Heart right ventricle (tissue), 16 donors: ENCODE measurements at places on chromosomes 6 and 20. TPM values are rescaled to one million over a fixed set of nuclear protein-coding genes. Genes with fewer than 3 reads are reported as not detected.

TENT5A gene
- 47.4 TPM for total RNA-seq

RAMACL gene
- total RNA-seq: 0.25 TPM

ADGRF4 gene
- 0.11 TPM for total RNA-seq

SRMS gene
- total RNA-seq: not detected

SPEF1 gene
- 0.28 TPM for total RNA-seq

ARMC2 gene
- 10.6 TPM for total RNA-seq

GSTA2 gene
- not detected for total RNA-seq

BPIFB4 gene
- not detected for total RNA-seq

MAFB gene
- total RNA-seq: 3.7 TPM

CYP24A1 gene
- not detected for total RNA-seq

GPLD1 gene
- 0.59 TPM for total RNA-seq

GRCh38 chr6:45965007-45965406 lies 50.7 kb downstream of the CLIC5 start:
- no peaks in the 10 kb centered on the region for H3K36me3 ChIP-seq
- peaks cover 17% of the 10 kb centered on the region for H3K4me1 ChIP-seq
- no peak for DNase-seq
- H3K27ac ChIP-seq: peak overlapping the region; percentile 56
- H3K4me3 ChIP-seq: no peak overlapping the region

DNA sequence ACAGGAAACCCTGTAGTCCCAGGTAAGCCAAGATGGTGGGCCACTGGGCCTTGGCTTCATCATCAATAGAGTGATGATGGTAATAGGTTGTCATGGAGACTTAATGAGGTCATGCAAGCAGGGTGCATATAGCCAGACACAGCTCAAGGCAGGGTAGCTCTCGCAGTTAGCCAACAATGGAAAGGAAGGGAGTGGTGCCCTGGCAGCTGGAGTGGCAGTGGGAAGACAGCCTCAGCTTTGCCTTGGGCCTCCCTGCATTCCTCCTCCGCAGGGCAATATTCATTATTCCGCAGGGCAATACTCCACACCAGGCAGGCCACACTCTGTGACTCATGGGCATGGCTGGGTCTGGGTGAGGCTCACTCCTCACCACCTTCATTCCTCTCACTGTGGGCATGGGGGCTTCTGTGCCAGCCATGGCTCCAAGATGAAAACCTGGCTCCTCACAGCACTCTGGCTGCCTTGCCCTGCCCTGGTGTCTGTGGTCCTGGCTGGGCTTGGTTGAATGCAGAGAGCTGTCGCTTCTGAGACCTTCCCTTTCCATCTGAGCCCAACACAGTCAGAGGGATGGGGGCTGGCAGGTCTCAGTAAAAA lies 163.1 kb upstream of the PMEPA1 start:
- no peak overlapping the region for H3K27ac ChIP-seq
- DNase-seq: no peak
- H3K36me3 ChIP-seq: no peaks in the 10 kb centered on the region
- no peak overlapping the region for H3K4me3 ChIP-seq

DNA sequence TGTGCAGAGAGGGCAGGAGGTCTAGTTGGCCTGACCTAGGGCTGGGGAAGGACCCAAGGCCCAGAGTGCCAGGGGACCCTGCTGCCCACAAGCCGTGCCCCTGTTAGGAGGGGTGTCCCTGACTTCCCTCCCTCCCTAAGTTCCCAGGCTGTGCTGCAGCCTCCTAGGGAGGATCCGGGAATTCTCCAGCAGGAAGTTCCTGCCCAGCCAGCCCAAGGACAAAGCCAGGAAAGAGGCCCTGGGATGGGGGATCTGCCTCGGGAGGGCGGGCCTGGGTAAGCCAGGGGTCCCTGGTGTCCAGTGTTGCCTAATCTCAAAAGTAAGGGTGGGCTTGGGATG lies 9.3 kb upstream of the BAK1 start:
- peak; percentile 45 for DNase-seq
- no peak overlapping the region for H3K4me3 ChIP-seq
- H3K4me1 ChIP-seq: peaks cover 33% of the 10 kb centered on the region
- H3K27ac ChIP-seq: peak overlapping the region; percentile 90
- no peaks in the 10 kb centered on the region for H3K27me3 ChIP-seq

GRCh38 chr6:51049288-51049982 lies 230.8 kb downstream of the TFAP2B start:
- no peaks in the 10 kb centered on the region for H3K36me3 ChIP-seq
- no peak for DNase-seq
- H3K4me3 ChIP-seq: no peak overlapping the region

- no peak for DNase-seq
- H3K4me3 ChIP-seq: no peak overlapping the region
- H3K27me3 ChIP-seq: no peaks in the 10 kb centered on the region
- peaks cover 43% of the 10 kb centered on the region for H3K4me1 ChIP-seq
- H3K27ac ChIP-seq: no peak overlapping the region
- no peaks in the 10 kb centered on the region for H3K36me3 ChIP-seq
Measured at GRCh38 chr6:22880686-22881433, 311.5 kb downstream of the HDGFL1 start.

DNA sequence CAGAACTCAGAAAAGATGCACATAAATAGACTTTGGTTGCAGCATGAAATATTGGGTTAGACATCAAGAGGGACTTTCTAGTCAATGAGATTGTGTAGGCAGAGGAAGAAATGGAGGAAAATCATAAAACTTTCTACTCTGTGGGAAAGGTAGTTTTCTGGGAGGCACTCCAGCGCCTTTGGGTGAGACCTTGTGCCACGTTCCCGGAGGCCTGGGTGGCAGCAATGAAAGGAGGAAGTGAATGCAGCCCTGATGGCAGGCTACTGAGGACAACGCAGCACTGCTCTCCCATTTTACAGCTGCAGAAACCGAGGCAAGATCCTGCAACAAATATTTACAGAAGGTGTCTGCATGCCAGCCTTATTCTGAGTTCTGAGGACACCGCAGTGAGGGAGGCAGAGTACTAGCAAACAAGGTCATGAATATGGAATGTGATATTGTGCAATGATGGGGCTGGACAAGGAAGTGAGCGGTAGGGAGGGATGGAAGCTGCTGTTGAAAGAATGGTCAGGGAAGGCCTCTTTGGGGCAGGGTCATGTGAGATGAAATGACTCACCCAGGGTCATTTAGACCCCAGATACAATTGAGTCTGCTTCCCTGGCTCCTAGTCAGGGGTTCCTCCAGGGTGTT lies 159.1 kb downstream of the TFAP2C start:
- peaks cover 8% of the 10 kb centered on the region for H3K27me3 ChIP-seq
- DNase-seq: no peak
- H3K4me3 ChIP-seq: no peak overlapping the region
- no peak overlapping the region for H3K27ac ChIP-seq
- no peaks in the 10 kb centered on the region for H3K36me3 ChIP-seq

- H3K4me1 ChIP-seq: peaks cover 59% of the 10 kb centered on the region
- H3K4me3 ChIP-seq: peak overlapping the region; percentile 42
- no peak for DNase-seq
- H3K27ac ChIP-seq: peak overlapping the region; percentile 94
- no peaks in the 10 kb centered on the region for H3K27me3 ChIP-seq
Measured at GRCh38 chr20:32473231-32474008, 111.7 kb downstream of the NOL4L start.

- DNase-seq: no peak
- H3K4me3 ChIP-seq: no peak overlapping the region
- no peaks in the 10 kb centered on the region for H3K36me3 ChIP-seq
- peak overlapping the region; percentile 69 for H3K27ac ChIP-seq
- H3K4me1 ChIP-seq: peaks cover 43% of the 10 kb centered on the region
- no peaks in the 10 kb centered on the region for H3K27me3 ChIP-seq
Measured at GRCh38 chr20:50003253-50003656, 20.5 kb downstream of the SNAI1 start.

- DNase-seq: no peak
- no peak overlapping the region for H3K27ac ChIP-seq
- no peak overlapping the region for H3K4me3 ChIP-seq
Measured at GRCh38 chr20:47181056-47181862, 175.2 kb downstream of the ZMYND8 start.

DNA sequence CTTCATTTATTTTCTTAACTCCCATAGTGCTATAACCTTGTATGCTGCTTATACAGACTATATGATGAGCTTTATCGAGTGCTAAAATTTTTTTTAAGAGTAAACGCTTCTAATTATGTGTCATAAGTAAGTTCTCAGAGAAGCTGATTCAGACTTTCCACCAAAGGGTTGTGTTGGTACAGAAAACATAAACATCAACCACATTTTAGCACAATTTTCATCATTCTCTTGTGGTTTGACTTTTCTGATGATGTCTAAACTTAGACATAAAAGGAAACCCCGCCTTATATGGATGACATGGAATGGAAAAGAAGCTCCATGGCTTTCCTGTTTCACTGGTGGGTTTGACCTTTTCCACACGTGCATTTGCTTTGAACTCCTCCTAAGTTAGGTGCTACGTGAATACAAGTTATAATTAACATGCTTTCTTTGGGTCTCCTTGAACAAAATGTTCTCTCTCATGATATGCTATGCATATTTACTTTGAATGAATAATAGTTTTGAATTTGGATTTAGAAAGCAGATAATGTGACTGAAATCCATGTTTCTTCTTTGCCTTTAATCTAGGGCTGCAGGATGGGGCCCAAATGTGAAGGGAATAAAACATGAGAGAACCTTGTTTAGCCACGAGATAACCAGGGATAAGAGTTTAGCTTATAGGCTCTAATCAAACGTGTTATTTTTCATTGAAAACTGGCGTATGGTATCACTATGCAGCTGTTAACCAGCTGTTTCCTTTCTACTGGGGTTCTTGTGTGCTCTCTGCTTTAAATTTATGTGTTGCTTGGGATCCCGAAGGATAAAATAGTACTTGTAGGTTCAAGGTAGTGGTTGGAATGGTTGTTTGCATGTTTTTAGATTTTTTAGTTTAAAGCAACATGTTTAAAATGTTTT lies 127.1 kb upstream of the AHI1 start:
- H3K27ac ChIP-seq: no peak overlapping the region
- H3K36me3 ChIP-seq: no peaks in the 10 kb centered on the region
- no peaks in the 10 kb centered on the region for H3K27me3 ChIP-seq
- no peak for DNase-seq
- no peak overlapping the region for H3K4me3 ChIP-seq
- H3K4me1 ChIP-seq: no peaks in the 10 kb centered on the region

GRCh38 chr6:150605333-150605732 lies 5.6 kb downstream of the PLEKHG1 start:
- no peak for DNase-seq
- H3K4me1 ChIP-seq: peaks cover 35% of the 10 kb centered on the region
- H3K27ac ChIP-seq: no peak overlapping the region
- no peak overlapping the region for H3K4me3 ChIP-seq
- H3K27me3 ChIP-seq: no peaks in the 10 kb centered on the region

DNA sequence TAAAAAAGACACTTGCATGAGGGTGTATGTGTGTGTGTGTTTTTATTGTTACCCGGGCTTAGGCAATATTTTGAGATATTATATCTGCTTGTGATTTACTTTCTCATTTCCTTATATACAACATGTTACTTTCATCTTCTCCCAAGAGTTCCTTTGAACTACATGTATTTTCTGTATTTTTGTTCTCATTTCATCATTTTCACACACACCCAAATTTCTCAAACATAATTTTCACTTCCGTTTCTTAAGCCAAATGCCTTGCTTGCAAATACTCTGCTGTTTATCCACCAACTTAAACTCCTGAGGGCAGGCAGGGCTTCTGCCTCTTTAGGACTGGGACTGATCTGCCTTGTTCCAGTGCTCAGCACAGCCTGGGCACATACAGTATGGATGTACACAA lies 69.3 kb upstream of the FYN start:
- no peak overlapping the region for H3K4me3 ChIP-seq
- no peaks in the 10 kb centered on the region for H3K4me1 ChIP-seq
- peak overlapping the region; percentile 21 for H3K27ac ChIP-seq

DNA sequence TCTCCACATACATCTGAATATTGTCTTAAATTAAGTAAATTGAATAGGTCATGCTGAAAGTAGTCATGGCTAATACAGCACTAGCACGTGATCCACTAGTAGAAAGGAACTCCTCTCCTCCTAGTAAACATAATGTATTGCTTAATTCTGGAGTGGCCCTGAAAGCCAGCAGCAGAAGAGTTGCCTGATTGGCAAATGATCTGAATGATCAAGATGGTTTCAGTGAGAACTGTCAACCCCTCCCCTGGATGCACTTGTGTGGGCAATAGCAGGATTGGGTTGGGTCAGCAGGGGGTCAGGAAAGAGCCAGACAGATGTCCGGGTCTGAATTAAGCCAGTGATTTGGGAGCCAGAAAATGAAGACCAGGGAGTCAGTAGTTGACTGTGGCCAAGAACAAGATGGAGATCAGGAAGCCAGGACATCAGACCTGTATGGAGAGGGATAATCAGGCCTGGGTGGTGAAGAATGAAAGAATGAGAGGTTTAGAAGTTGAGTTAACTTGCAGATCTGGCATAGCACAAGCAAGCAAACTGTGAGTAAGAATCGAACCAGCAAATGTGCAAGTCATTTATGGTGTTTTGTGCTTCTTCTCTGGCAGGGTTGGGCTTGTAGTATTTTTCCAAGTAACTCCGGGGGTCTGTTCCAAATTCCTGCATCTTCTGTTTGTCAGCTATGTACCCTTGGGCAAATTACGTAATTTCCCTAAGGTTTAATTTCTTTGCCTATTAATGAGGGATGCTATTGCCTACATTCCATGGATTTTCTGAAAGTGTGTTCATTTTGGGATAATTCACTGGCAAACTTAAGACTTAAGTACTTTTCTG lies 304.9 kb downstream of the CD109 start:
- DNase-seq: no peak
- H3K4me1 ChIP-seq: no peaks in the 10 kb centered on the region
- H3K4me3 ChIP-seq: no peak overlapping the region
- H3K36me3 ChIP-seq: no peaks in the 10 kb centered on the region

GRCh38 chr20:62716198-62716940 lies 7.7 kb downstream of the NTSR1 start:
- no peaks in the 10 kb centered on the region for H3K36me3 ChIP-seq
- no peak overlapping the region for H3K27ac ChIP-seq
- H3K27me3 ChIP-seq: peaks cover 22% of the 10 kb centered on the region

- H3K27ac ChIP-seq: peak overlapping the region; percentile 34
- no peaks in the 10 kb centered on the region for H3K27me3 ChIP-seq
- H3K4me1 ChIP-seq: peaks cover 56% of the 10 kb centered on the region
- DNase-seq: no peak
- H3K4me3 ChIP-seq: no peak overlapping the region
- no peaks in the 10 kb centered on the region for H3K36me3 ChIP-seq
Measured at GRCh38 chr6:75278474-75279077, 6.0 kb downstream of the TMEM30A start.

DNA sequence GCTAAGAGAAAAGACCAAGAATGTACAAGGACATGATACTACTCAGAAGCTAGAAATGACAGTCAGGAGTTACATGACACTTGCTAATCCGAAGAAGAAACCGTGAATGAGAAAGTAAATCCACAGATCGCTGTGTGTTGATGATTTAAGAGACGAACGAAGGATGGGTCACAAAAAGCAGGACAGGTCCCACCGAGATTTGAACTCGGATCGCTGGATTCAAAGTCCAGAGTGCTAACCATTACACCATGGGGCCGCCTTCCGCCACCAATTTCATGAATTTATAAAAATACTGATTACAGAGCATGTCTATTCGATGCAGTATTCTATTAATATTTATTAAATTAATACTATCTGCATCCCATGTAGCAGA lies 54.0 kb upstream of the BTN3A2 start:
- H3K4me3 ChIP-seq: no peak overlapping the region
- no peak for DNase-seq
- H3K4me1 ChIP-seq: peaks cover 16% of the 10 kb centered on the region
- no peaks in the 10 kb centered on the region for H3K36me3 ChIP-seq
- H3K27me3 ChIP-seq: no peaks in the 10 kb centered on the region

- no peak overlapping the region for H3K4me3 ChIP-seq
- no peak overlapping the region for H3K27ac ChIP-seq
- peak; percentile 70 for DNase-seq
- H3K4me1 ChIP-seq: peaks cover 69% of the 10 kb centered on the region
- H3K27me3 ChIP-seq: no peaks in the 10 kb centered on the region
Measured at GRCh38 chr6:33430991-33431879, 11.4 kb downstream of the SYNGAP1 start.
